ENCODE measurements at places on chromosomes 12 and 14.

DNA sequence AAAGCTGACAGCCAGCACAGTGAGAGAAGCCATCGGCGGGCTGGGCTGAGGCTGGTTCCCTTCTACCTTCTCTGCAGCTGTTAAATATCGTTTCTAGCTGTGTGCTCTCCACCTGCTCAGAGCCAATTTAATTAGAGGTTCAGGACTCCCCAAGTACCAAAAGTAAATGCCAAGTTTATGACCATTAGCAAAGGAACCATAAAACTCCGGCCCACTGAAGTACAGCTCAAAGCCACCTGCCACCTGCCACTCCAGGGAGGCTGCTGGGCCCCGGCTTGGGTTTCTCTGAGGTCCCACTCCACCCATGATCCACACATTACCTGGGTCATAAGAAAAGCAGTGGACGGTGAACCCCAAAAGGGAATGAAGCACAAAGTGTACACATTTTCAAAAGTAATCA, 272.8 kb downstream of the KSR2 start:
- DNase-seq: no peak

DNA sequence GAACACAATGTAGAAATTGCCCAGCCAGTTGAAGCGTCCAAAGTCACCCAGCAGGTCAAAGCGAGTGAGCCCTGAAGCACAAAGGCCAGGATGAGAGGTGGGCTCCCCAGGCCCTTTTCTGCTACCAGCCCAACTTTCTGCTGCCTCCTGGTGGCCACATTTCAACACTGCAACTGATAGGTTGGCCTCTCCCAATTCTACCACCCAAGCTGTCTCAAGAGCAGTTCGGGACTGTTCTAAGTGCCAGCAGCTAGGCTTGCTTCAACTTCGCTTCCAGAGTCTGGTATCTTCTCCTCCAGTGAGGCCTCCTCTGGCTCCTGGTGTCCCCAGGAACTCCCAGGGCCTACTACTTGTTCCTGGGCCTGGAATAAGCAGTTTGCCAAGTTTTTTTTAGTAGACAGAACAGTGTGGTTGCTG, 3.4 kb upstream of the DHH start:
- DNase-seq: peak; percentile 29

DNA sequence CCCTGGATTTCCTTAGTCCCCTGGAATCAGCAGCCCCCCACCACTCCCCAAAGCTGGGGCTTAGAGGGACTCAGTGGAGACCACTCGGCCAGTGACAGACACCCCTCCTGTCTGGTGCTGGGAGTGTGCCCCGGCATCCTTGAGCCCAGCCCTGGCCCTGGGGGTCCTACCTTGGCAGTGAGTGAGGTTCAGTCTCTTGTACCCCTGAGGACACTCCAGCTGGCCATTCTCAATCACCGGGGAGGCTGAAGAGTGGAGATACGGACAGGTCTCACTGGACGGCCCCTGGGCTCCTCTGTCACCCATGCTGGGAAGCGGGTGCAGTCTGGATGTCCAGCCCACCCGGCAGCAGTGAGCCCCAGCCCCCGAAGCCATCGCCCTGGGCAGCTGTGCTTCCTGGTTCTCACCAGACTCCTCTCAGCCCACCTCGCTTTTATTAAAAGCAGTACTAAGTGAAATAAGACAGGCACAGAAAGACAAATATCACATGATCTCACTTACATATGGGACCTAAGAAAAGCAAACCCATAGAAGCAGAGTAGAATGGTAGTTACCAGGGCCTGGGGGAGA, 42.3 kb downstream of the ISCA2 start:
- no peak for DNase-seq

DNA sequence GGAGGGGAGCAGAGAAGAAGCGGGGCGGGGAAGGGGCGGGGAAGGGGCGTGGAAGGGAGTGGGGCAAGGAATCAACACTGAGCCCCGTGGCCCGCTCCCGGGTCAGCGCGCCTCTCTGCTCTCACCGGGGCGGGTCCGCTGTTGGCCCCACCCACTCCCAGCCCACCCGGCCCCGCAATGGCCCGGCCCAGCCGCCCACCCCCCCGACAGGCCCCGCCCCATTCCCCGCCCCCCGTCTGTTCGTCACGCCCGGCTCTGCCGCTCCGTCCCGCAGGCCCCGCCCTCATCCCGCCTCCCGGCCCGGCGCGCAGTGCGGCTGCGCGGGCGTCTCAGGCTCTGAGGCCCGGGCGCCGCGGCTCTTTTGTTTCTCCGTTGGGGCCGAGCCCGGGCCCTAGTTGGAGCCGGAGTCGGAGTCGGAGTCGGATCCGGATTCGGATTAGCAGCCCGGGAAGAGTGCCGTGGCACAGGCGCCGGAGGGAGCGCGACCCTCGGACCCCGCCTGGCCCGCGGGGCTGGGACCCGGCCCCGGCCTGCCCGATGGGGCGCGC, at the start of gene ULK1:
TSS of gene ULK1 (plus strand) at position 310 of the 548 bp plus-strand sequence. CDS start 380 bp downstream, outside the sequence.
- DNase-seq: peak; percentile 98

- DNase-seq: no peak
Observed at GRCh38 chr14:64201921-64202545, 92.1 kb downstream of the ESR2 start.

DNA sequence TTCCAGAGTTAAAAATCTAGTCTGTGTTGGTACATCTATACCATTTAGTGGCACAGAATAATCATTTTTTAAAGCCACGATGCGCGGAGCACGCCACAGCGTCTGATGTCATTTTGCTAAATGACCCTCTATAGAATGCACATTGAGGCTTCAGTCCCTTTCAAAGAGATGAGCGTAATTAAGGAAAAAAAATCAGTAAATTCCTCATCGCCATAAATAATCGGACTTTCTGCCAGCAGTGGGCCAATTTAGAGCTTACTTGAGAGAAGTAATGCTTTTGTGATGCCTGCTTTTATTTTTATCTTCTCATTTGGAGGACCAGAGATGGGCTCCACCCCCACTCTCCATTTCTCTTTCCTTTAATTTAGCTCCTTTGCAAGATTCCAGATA, 4.0 kb downstream of the ASCL1 start:
- no peak for DNase-seq

- DNase-seq: peak; percentile 31
Observed at GRCh38 chr12:119649202-119649808, 18.6 kb upstream of the PRKAB1 start.

GRCh38 chr12:55443776-55444175, at the start of gene OR6C2:
OR6C2 (plus strand) TSS chr12:55444076; CDS start chr12:55452214, 8,138 bp downstream.
- DNase-seq: no peak

DNA sequence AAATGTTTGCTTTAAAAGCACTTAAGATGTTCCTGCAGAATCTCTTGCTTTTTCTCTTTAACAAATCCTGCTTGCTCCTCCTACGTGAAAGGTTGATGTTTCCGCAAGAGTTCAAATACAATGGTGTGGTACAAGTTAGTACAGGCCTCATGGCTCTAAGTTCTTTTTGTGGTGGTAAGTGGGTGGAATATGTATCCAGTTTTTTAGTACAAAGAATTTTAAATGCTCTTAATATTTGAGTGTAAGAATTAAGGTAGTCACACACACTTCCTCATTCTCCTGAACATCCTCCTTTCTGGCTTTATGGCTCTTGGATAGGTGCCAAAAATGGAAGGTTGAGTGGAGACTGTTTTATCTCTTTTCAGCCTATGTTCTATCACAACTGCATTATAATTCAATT, 1.8 kb downstream of the OTOGL start:
- DNase-seq: no peak

DNA sequence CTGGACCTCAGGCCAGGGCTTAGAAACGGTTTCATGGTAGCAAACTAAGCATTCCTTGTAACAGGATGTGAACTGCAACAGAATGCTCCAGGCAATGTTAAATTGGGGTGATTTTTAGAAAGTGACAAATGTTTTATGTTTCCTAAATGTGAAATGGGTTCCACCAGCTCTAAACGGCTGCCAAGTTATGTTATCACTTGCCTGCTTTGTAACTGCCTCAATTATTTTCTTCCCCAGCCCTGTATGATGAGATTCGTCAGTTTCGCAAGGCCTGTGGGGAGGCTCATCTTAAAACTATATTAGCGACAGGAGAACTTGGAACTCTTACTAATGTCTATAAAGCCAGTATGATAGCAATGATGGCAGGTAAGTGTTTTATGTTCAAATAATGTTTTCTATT, 70.9 kb downstream of the DERA start:
- no peak for DNase-seq

GRCh38 chr12:41055875-41056577, 132.1 kb upstream of the PDZRN4 start:
- DNase-seq: no peak

GRCh38 chr14:105292826-105293711, 7.7 kb downstream of the BRF1 start:
- no peak for DNase-seq

DNA sequence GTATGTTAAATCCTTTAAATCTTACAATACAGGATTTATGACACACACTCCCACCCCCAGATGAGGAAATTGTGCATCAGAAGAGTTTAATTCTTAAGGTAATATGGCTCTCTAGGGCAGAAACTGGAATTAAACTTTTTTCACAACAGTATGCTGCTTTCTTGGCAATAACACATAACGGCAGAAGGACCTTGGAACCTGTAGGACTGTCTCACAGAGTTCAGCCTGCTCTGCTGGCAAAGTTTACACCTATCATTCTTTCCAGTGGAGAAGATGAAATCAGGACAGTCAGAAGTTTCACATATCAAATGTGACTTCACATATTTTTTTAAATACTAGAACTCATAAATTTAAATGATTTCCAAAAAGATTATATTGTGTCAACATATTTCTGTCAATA, 30.6 kb upstream of the MYF6 start:
- DNase-seq: no peak

- DNase-seq: no peak
Observed at GRCh38 chr14:68779761-68780323, 13.0 kb downstream of the ZFP36L1 start.

- no peak for DNase-seq
Observed at GRCh38 chr12:84117190-84117589, 795.4 kb downstream of the SLC6A15 start.

GRCh38 chr14:50800032-50800431, 30.9 kb downstream of the NIN start:
- DNase-seq: no peak

DNA sequence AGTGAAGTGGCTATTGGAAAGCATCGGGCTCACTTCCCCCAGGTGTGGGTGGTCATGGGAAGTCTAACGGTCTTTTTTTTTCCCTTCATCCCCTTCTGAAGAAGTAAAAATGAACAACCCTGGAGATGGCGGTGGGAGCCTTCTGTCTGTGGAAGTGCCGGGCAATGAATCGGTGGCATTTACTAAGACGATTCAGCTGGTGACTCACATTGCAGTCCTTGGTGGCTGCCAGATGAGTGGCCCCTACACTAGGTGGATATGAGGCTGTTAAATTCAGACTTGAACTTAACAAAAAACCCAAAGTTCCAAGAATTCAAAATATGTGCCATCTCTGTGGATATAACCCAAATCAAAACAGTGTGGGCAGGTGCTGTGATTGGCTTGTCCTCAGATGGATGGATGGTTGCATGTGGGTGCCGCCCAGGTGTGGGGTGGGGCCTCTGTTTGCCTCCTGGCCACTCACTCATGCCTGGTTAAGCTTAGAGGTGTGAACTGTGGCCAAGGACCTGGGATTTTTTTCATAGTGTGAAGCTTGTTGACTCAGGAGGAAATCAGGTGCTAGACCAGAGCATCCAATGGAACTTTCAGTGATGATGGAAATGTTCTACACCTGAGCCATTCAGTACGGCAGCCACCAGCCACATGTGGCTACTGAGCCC, 176.7 kb upstream of the NOS1 start:
- no peak for DNase-seq

DNA sequence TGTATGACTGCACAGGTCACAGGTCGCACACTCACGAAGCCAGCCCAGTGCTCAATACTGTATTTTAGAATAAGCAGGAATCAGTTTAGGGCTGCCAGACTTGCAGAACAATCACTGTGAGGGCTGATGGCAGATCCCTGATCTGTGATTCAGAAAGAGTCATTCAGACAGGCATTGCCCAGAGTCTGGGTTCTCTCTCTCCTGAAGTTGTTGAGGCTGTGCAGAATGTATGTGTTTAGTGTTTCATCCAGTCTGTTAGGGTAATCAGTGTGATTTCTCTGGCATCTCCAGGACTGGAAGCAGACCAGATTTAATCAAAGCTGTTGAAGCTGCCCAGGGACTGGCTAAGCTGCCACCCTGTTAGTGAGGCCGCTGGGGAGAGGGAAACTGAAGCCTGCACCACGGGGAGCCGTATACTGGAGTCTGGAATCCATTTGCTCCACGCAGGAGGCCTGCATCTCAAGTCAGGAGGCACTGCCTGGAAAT, 69.3 kb downstream of the ETV6 start:
- no peak for DNase-seq

DNA sequence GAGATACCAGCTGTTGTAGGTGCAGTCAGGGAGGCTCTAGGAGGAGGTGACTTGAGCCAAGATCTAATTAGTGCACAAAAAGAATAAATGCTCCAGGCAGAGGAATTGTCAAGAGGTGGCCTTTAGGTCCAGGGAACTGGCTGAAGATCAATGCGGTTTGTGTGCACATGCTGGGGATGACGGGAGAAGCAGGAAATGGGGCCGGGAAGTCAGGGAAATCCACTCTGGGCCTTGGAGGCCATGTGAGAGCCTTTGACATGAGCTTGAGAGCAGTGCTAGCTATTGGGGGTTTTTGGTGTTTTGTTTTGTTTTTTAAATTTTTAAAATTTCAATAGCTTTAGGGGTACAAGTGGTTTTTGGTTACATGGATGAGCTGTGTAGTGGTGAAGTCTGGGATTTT, 67.4 kb downstream of the MVK start:
- DNase-seq: no peak

DNA sequence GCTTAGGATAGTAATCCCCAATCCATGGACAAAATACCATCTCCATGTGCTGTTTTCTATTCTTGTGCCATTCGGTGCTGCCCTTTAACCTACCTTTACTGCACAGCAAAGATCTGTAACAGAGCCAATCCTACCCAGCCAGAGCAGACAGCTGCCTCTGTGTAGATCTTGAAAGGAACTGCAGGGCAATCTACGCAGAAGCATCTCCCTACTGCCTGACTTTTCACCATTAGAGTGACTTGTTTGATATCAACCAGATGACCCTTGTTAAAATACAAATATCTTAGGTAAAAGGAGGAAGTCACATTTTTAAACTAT, 33.9 kb upstream of the PPM1A start:
- no peak for DNase-seq

DNA sequence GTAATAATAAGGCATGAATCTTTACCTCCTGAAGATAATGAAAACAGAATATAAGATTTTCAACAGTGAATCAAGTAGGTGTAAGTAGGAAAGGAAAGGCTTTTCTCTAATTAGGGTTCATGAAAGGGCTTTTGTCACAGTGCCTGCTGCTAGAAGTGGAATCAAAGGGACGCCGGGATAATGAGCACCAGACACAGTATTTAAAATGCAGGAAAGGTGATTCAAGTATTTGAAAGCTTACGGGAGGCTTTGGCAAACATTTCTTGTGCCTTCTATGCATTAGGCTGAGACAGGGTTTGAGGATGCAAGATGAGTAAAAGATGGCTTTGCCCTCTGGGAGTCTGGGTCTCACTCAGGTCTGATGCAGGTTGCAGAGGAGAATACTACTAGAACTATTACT, 70.5 kb upstream of the ANO4 start:
- DNase-seq: peak; percentile 47

All from HAP-1 (cell line).